ENCODE measurements at places on chromosomes 2 and 18.

- peak; percentile 48 for DNase-seq
Observed at GRCh38 chr2:112482309-112483041, 519 bp downstream of the TTL start.

GRCh38 chr2:26448651-26449050 lies 29.3 kb downstream of the OTOF start:
- no peak for DNase-seq

GRCh38 chr2:177604271-177605065 lies 211.9 kb downstream of the AGPS start:
- peak; percentile 58 for DNase-seq

- no peak for DNase-seq
Observed at GRCh38 chr2:164060031-164060430, 324.2 kb upstream of the FIGN start.

GRCh38 chr2:100416397-100416934 lies 1.0 kb downstream of the CHST10 start:
- DNase-seq, result no peak

- no peak for DNase-seq
Observed at GRCh38 chr2:18055290-18055689, 176.8 kb downstream of the KCNS3 start.

GRCh38 chr18:47280121-47280520 lies 28.7 kb upstream of the SKOR2 start:
- peak; percentile 13 for DNase-seq

DNA sequence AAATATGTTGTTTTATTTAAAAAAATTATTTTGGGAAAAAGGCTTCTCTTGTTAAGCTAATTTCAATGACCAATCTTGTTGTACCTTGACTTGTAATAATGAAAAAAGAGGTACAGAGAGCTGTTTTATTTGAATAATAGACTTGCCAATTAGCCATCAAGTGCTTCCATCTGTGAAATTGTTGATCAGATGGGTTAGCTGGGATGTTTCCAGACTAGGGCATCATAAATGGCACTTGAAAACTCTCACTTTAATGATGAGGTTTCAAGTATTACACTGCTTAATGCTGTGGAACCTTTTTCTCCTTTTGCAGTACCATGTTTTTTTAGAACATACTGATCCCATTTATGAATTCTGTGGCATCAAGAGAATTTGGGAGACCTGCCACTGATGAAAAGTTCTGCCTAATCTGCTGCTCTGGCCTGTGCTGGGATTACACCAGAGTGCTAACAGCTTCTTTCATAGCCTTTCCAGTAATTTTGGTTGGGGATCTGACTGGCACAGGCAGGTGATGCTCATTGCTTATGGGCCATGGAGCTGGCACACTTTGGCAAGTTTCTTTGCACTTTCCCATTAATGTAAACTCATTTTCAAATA lies 24.2 kb downstream of the PSMD14 start:
- no peak for DNase-seq

- no peak for DNase-seq
Observed at GRCh38 chr2:71839826-71840225, 307.8 kb downstream of the CYP26B1 start.

DNA sequence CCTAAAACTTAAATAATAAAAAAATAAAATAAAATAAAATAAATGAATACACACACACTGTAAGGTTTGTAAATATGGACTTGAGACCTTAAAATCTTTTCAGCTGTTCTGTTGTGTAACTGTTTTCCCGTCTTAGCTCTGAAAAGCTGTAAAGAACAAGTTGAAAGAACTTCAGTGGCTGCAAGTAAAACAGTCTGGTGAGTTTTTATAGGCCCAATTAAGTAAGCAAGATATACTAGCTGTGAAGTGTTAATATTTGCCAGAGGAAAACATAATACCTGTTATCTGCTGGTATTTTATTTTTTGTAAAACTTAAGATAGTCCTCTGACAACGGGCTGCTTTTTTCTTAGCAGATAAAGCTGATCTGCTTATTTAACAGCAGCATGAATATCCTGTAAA lies 176.9 kb upstream of the NRP2 start:
- DNase-seq, result no peak

DNA sequence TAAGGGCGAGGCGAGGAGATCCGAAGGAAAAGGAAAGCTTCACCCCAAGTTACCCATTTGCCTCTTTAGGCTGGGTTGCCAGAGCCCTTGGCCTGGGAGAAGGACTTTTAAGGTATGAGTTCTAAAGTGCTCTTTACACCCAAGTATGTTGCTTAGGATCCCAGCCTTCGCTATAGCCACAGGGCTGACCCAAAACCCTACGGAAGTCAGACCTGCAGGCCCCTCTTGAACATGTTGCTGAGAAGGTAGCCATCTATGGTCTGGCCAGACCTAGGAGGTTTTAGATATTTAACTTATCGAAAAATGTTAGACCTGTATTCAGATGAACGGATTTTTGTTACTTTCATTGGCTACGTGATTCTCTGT lies 95.4 kb downstream of the PMS1 start:
- DNase-seq, result no peak

DNA sequence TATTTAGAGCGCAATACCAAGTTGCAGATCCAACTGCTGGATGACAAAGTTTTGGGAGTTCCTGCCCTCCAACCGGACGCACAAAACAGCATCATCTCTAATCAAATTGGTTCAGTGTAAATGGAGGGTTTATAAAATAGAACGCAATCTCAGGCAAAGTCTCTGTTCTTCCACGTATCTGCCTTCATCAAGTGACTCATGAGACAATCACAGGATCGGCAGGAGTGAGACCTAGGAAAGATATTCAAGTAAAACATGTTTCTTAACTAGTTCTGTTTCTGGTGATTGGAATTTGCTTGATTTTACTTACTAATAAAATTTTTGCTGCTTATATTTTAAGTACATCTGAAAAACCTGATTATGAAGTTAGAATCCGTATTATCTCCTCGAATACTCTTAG lies 7.6 kb downstream of the FZD5 start:
- DNase-seq, result no peak

DNA sequence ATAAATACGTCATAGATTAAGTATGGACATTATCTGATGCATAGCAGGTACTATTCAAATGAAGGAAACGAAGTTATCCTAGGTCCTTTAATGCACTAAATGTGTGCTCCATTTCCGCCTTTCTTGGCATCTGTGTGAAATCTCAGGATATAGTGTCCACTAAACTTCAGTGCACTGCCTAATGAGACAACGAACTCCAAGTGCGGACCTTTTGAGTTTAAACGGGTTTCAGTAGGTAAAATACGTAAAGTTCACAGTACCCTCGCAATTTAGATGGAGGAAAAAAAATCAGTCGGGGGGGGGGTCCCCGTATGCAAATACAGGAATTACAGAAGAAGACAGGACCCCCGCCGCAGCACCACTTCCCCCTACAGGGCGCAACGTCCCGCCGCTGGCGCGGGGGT lies 729 bp upstream of the REL start:
- DNase-seq, result peak; percentile 6

- DNase-seq, result peak; percentile 27
Observed at GRCh38 chr2:179129574-179130238, 79.8 kb upstream of the CCDC141 start.

DNA sequence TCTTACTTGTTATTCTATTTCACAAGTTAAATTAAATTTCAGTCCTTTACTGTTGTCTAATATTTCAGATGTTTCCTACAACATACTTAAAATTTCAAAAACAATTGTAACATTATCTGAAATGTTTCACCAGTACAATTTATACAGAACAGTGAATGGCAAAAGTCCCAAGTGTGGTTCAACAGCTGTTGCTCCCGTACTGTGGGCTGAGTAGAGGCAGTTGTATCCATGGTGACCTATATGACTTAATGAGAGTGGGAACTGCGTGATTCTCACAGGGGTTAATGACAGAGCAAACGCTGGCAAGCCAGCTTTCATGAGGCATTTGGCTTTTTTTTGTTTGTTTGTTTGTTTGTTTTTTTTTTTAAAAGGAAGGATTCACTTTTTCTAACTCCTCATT lies 5.3 kb upstream of the PLCL1 start:
- no peak for DNase-seq

DNA sequence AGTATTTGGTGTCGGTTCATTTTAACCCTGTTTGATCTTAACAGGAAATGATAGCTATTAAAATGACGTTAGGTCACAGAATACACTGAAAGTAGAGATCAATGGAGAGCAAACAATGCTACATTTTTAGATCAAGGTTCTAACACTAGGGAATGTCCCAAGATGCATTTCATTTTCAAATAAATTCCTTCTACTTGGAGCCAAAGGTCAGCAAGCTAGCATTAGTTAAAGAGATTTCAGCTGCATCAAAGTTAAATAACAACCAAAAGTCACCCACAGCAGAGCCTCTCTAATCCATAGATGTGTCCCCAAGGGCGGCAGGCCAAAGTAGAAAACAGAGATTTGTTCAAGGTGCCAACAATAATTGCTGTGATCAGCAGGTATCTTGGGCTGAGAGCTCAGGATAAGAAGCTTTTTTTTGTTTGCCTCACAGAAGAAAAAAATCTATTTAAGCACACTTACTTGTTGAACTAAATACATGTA lies 1233.6 kb upstream of the TMEFF2 start:
- DNase-seq, result no peak

- peak; percentile 92 for DNase-seq
Observed at GRCh38 chr2:108268001-108268400, 20.7 kb upstream of the SULT1C2 start.

DNA sequence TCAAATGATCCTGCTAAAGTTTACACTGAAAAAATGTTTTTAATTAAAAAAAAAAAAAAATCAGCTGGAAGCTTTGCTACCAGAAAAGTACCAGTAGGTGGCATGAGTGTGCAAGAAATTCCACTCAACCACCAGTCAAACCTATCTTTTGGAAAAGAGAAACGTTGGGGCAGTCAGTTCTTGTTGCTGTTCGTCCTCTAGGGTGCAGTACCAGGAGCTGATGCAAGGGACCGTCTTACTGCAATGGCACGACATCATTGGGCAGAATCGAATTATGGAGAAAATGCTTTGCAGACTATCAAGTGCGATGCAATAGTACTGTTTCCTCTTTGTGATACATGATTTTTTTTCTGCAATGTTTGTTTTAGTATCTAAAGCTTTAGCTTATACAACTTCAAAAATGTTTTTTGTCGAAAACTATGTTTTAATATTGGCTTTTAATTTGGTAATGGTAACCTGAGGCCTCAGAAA lies 18.3 kb downstream of the YPEL5 start:
- peak; percentile 93 for DNase-seq

DNA sequence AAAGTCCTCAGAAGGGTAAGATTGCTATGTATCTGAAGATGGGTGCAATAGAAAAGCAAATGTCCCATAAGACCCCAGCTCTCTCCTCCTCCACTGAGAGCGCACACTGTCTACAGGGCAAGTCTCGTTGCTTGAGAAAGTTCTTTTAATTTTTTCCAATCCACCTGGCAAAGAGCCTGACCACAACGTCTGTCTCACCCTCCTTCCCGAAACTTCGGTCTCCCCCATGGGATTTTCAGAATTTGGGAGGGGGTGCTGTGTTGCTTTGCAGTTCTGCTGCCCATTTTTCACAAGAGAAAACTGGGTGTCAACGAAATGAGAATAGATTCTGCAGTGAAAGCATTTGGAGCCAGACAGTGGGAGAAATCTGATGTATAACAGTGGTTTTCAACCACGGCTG lies 40.4 kb downstream of the SERTAD2 start:
- DNase-seq, result no peak

GRCh38 chr2:233023007-233023760 lies 9.3 kb upstream of the NEU2 start:
- DNase-seq, result no peak

GRCh38 chr2:21395366-21395765 lies 271.6 kb downstream of the TDRD15 start:
- DNase-seq, result no peak

DNA sequence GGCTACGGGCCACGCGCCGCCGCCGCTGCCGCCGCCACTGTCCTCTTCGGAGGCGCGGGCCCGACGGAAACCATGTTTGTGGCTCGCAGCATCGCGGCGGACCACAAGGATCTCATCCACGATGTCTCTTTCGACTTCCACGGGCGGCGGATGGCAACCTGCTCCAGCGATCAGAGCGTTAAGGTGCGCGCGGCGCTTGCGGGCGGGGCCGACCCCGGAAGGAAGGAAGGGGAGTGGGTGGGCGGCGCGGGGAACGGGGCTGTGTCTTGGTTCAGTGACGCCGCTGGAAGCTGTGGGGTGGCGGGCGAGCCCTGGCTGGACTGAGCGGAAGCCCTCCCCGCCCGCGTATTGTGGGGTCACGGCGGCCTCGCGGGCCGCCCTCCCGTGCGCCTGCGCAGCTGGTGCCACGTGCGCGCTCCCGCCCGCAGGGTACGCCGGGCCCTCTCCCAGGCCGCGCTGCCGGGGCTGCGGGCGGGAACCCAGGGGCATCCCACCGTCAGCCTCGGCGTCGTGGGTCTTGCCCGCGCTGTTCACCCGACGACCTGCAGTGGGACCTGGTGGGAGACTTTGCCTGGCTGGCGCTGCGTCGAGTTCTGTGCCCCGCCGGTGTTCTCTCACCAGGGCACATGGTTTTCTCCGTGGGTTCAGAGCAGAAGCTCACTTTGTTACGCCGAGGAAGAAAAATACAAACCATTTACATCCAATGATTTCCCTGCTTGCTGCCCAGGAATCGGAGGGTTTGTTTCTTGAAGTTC lies 416 bp downstream of the SEH1L start:
- DNase-seq, result peak; percentile 92

DNA sequence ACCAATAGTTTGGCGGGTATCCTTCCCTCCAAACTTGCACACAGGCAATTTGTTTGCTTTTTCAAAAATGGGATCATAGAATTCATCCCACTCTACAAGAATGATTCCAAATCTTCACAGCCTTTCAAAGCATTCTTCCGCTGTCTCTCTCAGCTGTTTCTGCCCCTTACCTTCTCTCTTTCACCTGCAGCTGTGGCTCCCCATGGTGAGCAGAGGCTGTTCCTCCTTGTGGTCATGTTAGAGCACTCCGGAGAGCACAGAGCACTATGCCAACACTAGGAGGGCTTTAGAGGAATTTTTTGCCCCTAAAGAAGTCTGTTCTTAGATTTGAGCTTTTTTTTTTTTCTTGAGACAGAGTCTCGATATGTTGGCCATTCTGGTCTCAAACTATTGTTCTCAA lies 30.4 kb downstream of the MTHFD2 start:
- DNase-seq, result no peak

GRCh38 chr18:76495435-76496193 lies 572 bp upstream of the ZNF516 start:
- DNase-seq, result peak; percentile 58

GRCh38 chr2:38095079-38095995 lies 19.4 kb upstream of the CYP1B1 start:
- no peak for DNase-seq

GRCh38 chr2:98538280-98539041 lies 69.9 kb downstream of the COA5 start:
- no peak for DNase-seq

Data from HCEC 1CT (cell line).